ENCODE measurements at places on chromosomes 16 and 17.

GRCh38 chr16:60818465-60818864 is 1217.8 kb downstream of the CDH8 start:
- DNase-seq, result no peak

DNA sequence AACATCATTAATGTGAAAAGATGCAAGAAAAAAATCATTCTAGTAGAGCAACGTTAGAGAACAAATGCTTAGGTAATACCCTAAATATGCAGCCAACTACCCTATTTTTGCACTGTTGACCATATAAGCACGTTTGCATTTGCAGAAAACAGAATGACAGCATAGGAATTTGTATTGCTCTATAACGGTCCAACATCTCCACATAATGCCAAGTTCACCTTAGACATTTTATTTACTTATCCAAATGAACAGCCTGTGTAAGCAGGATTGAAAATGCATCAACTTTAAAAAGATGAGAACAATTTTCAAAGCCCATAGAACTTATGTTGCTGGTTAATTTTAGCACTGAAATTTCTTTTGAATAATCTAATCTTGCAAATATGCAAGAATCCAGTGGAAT is 19.1 kb upstream of the RSL1D1 start:
- no peak for DNase-seq

DNA sequence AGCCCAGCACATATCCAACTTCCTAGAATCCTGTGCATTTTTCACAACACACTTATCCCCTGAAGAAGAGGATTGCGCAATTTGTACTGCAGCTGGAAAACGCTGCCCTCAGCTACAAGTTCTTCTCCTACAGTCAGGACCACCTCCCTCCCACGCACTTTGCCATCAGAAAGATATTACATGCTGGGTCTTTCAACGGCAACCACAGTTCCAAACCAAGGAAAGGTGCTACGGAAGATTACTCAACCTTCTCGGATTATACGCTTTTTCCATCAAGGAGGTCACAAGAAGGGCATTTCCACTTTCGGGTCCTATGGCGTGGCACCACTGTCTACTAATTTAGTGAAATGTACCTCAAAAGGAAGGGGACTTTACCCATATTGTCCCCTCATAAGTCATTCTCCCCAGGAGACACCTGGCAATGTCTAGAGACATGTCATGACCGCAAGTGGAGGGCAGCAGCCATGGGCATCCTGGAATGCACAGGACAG is 35.2 kb downstream of the USP7 start:
- DNase-seq, result no peak

GRCh38 chr16:35208001-35208935 is 1748.9 kb downstream of the TP53TG3F start:
- no peak for DNase-seq

- DNase-seq, result no peak
These were observed 13.4 kb downstream of the EMC8 start for GRCh38 chr16:85785927-85786326.
